ENCODE measurements at places on chromosomes 3 and 15. TPM values are rescaled to one million over a fixed set of nuclear protein-coding genes. Genes with fewer than 3 reads are reported as not detected.
A peak's percentile ranks its signal among the peaks of the same experiment; 100 is the strongest.

DNA sequence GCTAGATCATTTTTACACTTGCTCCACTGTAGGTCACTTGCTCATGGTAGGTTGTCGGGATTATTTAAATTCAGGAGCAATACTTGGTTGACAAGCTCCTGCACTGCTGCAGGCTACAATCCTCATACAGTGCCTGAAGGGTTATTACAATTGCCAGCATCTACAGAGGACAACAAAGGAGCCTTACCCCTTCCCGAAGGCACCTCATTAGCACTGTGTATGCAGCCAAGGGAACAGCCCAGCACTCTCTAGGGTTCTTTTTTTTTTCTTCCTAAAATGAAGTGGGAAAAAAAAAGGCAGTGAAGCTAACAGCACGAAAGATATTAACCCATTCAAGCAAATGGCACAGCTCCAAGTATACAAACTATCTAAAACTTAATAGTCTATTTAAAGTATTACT is 142.7 kb downstream of the ULK4 start:
- no peak overlapping the region for H3K4me3 ChIP-seq
- H3K36me3 ChIP-seq: no peaks in the 10 kb centered on the region
- no peak for DNase-seq
- H3K4me1 ChIP-seq: no peaks in the 10 kb centered on the region
- no peaks in the 10 kb centered on the region for H3K27me3 ChIP-seq

DNA sequence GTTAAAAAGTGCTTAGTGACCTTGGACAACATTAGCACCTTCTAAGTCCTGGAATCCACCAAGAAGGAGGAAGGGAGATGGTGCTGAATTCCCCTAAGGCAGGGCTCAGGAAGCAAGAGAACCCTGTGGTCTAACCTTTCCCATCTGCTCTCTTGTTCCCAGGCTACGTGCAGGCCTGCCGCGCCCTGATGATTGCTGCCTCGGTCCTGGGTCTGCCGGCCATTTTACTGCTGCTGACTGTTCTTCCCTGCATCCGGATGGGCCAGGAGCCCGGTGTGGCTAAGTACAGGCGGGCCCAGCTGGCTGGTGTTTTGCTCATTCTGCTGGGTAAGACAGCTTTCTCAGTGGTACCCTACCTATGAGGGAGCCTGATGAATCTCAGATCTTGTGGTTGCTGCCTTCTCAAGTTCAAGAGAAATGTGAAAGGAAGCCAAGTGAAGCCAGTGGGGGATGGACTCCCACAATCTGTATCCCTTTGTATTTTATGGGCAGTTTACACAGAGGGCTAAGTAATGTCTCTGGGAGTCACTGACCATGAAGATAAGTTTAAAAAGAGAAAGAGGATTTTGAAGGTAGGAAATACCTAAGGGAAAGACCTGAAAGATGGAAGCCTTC is 4.4 kb downstream of the CLDN11 start:
- H3K36me3 ChIP-seq: no peaks in the 10 kb centered on the region
- DNase-seq: no peak
- H3K4me3 ChIP-seq: no peak overlapping the region
- no peaks in the 10 kb centered on the region for H3K27me3 ChIP-seq
- no peaks in the 10 kb centered on the region for H3K4me1 ChIP-seq

GRCh38 chr3:126109146-126109879 is 25.4 kb upstream of the SLC41A3 start:
- DNase-seq: peak; percentile 23
- no peaks in the 10 kb centered on the region for H3K4me1 ChIP-seq
- H3K4me3 ChIP-seq: no peak overlapping the region
- no peak overlapping the region for H3K27ac ChIP-seq
- peaks cover 77% of the 10 kb centered on the region for H3K36me3 ChIP-seq
- H3K27me3 ChIP-seq: no peaks in the 10 kb centered on the region

GRCh38 chr15:20646529-20647142 is 105.0 kb upstream of the GOLGA6L6 start:
- DNase-seq: no peak
- no peak overlapping the region for H3K4me3 ChIP-seq
- H3K4me1 ChIP-seq: no peaks in the 10 kb centered on the region
- no peaks in the 10 kb centered on the region for H3K36me3 ChIP-seq
- H3K27me3 ChIP-seq: peaks cover 11% of the 10 kb centered on the region

- H3K4me3 ChIP-seq: no peak overlapping the region
- no peak overlapping the region for H3K27ac ChIP-seq
- H3K4me1 ChIP-seq: no peaks in the 10 kb centered on the region
- no peak for DNase-seq
- no peaks in the 10 kb centered on the region for H3K27me3 ChIP-seq
- peaks cover 42% of the 10 kb centered on the region for H3K36me3 ChIP-seq
Measured at GRCh38 chr3:143016321-143016972, 15.1 kb downstream of the U2SURP start.

Gene CCDC39
- total RNA-seq: not detected

GRCh38 chr15:97425596-97425995 is 534.9 kb upstream of the ARRDC4 start:
- no peak overlapping the region for H3K27ac ChIP-seq
- no peak for DNase-seq
- no peaks in the 10 kb centered on the region for H3K4me1 ChIP-seq
- H3K36me3 ChIP-seq: no peaks in the 10 kb centered on the region
- H3K4me3 ChIP-seq: no peak overlapping the region

- DNase-seq: peak; percentile 10
- no peak overlapping the region for H3K4me3 ChIP-seq
- no peaks in the 10 kb centered on the region for H3K36me3 ChIP-seq
- no peaks in the 10 kb centered on the region for H3K27me3 ChIP-seq
- no peak overlapping the region for H3K27ac ChIP-seq
Measured at GRCh38 chr15:99955532-99955931, 222.3 kb upstream of the LYSMD4 start.

GRCh38 chr15:89964232-89964954 is 36.7 kb upstream of the ZNF710 start:
- H3K27me3 ChIP-seq: no peaks in the 10 kb centered on the region
- no peak overlapping the region for H3K27ac ChIP-seq
- H3K36me3 ChIP-seq: no peaks in the 10 kb centered on the region
- H3K4me3 ChIP-seq: no peak overlapping the region

- no peaks in the 10 kb centered on the region for H3K36me3 ChIP-seq
- DNase-seq: no peak
- no peak overlapping the region for H3K4me3 ChIP-seq
- H3K27me3 ChIP-seq: no peaks in the 10 kb centered on the region
Measured at GRCh38 chr3:15768421-15769255, 29.1 kb downstream of the ANKRD28 start.

- peak overlapping the region; percentile 24 for H3K27ac ChIP-seq
- H3K27me3 ChIP-seq: no peaks in the 10 kb centered on the region
- no peak overlapping the region for H3K4me3 ChIP-seq
- H3K36me3 ChIP-seq: peaks cover 2% of the 10 kb centered on the region
- peaks cover 12% of the 10 kb centered on the region for H3K4me1 ChIP-seq
Measured at GRCh38 chr15:69194025-69194827, 33.8 kb downstream of the GLCE start.

DNA sequence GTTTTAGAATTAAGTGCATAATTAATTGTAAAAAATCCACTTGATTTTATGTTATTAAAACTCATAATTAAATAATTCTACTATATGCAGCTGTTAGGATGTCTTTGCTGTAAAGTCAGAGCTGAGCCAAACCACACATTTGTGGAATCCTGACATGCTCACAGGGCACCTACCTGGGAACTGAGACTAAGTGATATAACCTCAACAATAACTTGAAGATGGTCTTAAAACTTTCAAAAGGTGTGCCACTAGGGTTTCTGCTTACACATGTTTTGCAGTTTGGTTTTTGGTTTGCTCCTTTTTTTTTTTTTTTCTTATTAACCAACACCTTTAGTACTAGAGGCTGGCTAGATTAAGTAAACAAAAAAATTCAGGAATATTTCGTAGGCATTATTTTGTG is 549.8 kb downstream of the UNC13C start:
- no peaks in the 10 kb centered on the region for H3K27me3 ChIP-seq
- H3K27ac ChIP-seq: no peak overlapping the region
- H3K36me3 ChIP-seq: no peaks in the 10 kb centered on the region
- no peak for DNase-seq

DNA sequence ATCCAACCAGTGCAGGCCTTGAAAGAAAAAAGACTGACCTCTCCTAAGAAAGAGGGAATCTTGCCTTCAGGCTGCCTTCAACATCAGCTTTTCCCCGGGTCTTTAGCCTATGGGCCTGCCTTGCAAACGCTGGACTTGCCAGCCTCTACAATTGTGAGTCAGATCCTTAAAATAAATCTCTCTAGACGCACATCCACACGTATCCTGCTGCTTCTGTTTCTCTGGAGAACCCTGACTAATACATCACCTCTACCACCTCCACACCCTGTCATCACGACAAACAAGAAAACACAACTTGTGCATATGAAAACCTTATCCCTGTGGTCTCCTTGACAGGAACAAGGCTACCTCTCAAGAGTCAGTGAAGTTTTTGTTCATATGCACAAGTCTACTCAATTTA is 11.8 kb downstream of the CYFIP1 start:
- no peak overlapping the region for H3K4me3 ChIP-seq
- DNase-seq: no peak
- H3K36me3 ChIP-seq: no peaks in the 10 kb centered on the region
- no peak overlapping the region for H3K27ac ChIP-seq
- H3K27me3 ChIP-seq: no peaks in the 10 kb centered on the region

Gene IQCF6
- not detected for total RNA-seq

Gene CPN2
- total RNA-seq: 87.9 TPM

GRCh38 chr3:69563151-69563550 is 176.1 kb upstream of the MITF start:
- H3K4me3 ChIP-seq: no peak overlapping the region
- no peaks in the 10 kb centered on the region for H3K27me3 ChIP-seq
- H3K27ac ChIP-seq: no peak overlapping the region
- H3K36me3 ChIP-seq: no peaks in the 10 kb centered on the region

Gene NR2E3
- 0.17 TPM for total RNA-seq

DNA sequence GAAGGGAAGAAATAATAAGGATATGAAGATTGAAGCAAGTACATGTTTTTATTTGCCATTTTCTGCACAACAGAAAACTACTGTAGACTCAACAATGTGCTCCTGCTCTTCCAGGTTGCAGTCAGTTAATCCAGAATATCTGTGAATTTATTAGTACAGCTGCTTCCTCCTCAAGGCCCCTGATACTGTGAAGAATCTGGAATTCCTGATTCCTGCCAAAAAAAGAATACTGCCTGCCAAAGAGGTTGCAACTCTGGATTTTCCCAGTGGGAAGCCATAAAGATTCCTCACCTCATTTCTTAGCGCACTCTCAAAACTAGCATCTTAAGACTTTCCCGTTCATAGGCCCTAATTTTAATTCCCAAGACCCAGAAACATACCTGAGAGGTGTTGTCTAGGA is 33.6 kb upstream of the LRRC3B start:
- no peak overlapping the region for H3K27ac ChIP-seq
- H3K4me1 ChIP-seq: no peaks in the 10 kb centered on the region
- no peaks in the 10 kb centered on the region for H3K27me3 ChIP-seq
- no peak overlapping the region for H3K4me3 ChIP-seq
- H3K36me3 ChIP-seq: no peaks in the 10 kb centered on the region
- DNase-seq: no peak

Measured in liver (tissue), 10 donors.